ENCODE measurements at places on chromosomes 11 and 22.
A peak's percentile ranks its signal among the peaks of the same experiment; 100 is the strongest.

GRCh38 chr11:45100339-45100738, 46.1 kb upstream of the PRDM11 start:
- DNase-seq: no peak

- no peak for DNase-seq
Measured at GRCh38 chr22:30307041-30307574, 17.8 kb upstream of the CASTOR1 start.

- no peak for DNase-seq
Measured at GRCh38 chr11:129395432-129395831, 19.8 kb downstream of the BARX2 start.

- no peak for DNase-seq
Measured at GRCh38 chr22:49420651-49421050, 407.0 kb downstream of the BRD1 start.

DNA sequence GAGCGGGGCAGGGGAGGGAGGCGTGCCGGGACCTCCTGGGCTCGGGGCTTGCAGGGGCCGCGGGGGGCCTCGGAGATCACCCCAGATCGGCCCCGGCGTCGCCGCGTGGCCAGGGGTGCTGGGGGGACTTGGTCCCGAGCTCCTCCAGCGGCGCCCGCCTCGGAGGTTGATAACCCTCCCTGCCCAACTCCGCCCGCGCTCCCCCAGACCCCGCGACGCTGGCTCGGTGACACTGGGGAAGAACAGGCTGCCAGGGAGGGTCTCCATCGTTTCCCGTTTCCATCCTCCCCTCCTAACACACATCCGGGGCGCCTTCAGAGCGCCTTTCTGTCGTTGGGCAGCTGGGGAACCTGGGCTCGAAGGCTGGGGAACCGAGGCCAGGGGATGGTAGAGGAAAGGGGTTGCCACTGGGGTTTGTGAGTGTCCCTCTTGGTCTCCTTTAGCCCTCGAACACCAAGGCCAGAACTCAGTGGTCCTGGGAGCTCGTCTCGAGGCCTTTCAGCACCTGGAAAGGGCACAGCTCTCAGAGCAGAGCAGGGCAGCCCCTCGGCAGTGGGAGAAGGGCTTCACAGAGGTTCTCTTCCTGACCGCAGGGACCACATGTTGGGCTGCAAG, 431 bp downstream of the SLC37A2 start:
- DNase-seq: no peak

DNA sequence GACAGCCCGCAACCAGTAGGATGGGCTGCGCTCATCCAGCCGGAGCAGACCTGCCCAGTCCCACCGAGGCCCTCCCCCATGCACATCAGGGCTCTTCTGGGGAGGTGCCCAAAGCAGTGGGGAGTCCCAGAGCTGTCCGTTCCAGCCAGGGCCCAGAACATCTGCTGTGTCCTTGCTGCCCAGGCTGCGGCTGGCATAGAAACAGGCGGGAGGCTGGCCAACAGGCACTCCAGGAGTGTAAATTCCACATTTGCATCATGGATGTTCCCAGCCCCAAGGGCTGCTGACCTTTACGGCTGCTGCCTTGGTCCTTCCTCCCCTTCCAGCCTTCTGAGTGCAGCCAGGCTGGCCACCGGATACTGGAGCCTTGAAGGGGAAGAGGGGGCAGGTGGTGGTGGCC, 30.0 kb upstream of the SYT7 start:
- no peak for DNase-seq

- DNase-seq: no peak
Measured at GRCh38 chr11:124752471-124753102, 532 bp upstream of the VSIG2 start.

GRCh38 chr11:85772695-85773094, 38.2 kb downstream of the SYTL2 start:
- DNase-seq: no peak

- no peak for DNase-seq
Measured at GRCh38 chr11:45927684-45928413, 5.4 kb downstream of the LARGE2 start.

DNA sequence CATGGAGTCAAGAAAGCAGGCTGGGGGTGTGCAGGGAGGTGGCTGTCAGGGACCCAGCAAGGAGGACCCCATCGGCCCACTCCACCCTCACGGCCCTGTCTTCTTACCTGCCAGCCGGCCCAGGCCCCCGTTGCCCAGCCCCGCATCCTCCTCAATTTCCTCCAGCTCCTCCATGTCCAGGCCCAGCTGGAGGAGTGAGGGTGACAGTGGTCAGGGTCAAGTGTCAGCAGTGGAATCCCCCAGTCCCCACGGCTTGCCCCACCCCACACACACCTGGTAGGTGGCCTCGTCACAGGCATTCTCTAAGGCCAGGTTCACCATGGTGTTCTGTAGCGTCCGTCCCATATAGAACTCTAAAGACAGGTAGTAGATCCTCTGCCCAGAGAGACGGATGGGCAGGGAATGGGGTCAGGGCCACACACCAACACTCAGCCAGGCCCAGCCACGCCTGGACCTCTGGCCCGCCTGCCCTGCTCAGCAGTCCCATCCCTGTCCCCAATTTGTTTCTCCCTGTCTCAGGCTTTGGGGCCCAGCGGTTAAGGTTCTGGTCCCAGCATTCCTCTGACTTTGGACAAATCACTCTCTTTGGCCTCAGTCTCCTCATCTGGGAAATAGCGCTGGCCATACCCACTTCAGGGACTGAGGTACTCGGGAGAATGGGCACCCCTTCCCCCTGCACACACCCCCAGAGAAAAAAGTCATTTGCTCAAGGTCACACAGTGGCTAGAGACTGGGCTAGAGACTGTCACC, 1.3 kb downstream of the PYGM start:
- no peak for DNase-seq

DNA sequence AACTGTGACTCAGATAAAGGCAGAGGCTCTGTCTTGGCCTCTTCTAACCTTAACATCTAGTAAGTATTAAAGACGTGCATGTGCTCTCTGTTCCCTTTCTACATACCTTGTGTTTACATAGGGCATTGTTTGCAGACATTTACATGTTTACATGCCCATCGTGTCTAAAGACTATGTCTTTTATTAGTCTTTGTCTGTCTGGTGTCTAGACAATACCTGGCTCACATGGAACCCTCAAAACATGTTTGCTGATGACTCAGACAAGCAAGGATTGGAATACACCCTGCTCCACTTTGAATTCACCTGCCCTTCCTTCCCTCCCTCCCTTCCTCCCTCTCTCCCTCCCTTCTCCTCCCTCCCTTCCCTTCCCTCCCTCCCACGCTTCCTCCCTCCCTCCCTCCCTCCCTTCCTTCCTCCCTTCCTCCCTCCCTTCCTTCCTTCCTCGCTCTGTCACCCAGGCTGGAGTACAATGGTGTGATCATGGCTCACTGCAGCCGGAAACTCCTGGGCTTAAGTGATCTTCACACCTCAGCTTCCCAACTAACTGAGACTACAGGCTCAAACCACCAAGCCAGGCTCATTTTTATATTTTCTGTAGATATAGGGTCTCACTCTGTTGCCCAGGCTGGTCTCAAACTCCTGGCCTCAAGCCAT, 23.7 kb upstream of the SORL1-AS1 start:
- DNase-seq: no peak

- no peak for DNase-seq
Measured at GRCh38 chr22:37258005-37258752, 14.1 kb upstream of the RAC2 start.

DNA sequence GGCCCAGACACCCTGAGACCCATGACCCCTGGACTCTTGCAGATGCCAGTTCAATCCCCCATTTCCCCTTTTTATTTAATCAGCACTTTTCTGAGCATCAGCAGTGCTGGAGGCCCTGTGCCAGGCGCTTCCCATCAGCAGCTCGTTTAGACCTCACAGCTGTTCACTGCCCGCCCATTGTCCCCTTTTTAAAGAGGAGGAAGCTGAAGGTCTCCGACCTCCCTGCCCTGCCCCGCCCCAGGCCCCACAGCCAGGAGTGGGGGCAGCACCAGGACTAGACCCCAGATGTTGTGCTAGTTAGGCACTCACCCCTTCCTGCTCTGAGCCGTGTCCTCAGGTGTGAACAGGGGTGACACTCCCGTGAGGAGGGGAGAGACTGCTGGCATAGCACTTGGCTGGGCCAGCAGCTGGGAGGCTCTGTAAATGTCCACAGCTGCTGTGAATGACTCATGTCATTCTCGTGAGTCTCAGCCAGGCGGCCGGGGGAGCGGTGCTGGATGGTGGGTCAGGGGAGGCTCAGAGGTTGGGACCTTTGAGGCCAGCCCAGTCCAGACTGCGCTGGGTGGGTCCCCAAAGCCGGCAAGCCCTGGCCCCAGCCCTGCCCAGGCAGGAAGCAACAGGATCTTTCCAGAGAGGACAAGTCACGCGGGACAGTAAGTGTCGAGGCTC, 19.9 kb downstream of the EMID1 start:
- no peak for DNase-seq

DNA sequence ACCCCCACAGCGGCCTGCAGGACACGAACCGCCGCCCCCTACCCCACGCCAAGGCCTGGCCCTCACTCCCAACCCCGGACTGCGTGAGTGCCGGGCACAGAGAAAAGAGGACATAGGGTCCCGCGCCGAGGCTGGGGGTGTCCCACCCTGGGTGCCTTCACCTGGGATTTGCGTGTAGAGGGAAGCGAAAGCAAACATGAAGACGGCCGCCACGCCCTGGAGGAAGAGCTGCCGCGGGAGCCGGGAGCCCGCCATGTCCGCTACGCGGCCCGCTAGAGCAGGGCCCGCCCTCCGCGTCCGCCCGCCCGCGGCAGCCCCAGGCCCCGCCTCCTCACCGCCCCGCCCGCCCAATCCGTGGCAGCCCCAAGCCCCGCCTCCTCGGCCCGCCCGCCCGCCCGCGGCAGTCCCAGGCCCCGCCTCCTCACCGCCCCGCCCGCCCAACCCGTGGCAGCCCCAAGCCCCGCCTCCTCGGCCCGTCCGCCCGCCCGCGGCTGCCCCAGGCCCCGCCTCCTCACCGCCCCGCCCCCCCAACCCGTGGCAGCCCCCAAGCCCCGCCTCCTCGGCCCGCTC, at the start of gene LMF2:
TSS of gene LMF2 (minus strand) at position 282 of the 570 bp plus-strand sequence. CDS start at position 255, 27 bp downstream.
- peak; percentile 95 for DNase-seq

DNA sequence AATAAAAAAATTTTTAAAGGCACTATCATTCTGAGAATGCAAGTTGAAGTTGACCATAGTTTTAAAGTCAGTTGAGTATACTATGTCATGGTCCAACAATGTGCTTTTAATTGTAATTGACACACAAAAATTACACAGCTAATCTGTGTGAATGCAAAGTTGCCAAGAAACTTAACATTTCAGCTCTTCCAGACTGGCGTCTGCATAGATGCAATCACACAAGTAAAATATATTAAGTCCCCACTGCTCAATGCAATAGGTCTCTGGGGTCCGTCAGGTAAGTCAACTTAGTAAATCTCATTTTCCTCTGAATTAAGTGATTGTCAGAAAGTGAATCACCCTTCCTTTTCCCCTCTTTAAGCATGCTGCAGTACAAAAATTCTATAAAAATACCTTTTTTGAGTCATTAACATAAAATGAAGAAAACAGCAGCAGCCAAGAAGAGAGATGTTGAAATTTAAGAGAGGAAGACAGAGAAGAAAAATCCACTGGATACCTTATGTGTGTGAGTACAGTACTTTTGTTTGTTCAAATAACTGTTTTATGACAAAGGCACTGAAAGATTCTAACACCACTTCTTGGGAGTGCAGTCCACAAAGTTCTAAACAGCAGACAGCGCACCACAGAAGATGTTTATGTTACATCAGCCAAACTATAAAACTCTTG, 5.1 kb downstream of the FZD4 start:
- no peak for DNase-seq

DNA sequence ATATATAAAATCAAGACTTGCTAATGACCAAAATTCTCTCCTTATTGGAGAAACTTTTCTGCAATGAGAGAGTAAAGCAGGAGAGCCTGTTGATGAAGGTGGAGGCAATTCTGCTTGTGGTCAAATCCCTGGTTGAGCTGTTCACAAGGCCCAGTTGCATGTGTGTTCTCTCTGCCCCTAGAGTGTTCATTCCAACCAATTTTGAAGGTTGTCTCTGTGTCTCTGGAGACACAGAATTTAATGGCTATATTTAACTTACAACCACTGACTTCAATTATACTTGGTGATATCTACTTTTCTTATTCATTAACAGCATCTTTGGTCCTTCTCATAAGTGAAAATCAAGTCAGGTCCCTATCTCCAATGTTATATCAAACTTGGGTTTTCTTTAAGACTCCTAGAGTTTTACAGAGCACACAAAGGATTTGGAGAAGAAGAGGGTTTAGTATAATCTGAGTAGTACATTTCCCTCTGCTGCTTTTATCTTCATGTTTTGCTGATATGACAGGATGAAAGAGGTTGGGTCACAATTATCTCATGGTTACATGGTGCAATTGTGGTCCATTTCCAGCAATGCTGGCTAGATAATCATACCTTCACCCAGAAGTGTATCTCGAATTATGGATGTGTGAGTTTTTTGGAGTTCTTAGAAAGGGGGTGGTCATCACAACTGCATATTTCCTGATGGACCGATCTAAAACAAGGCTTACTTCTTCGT, 4.0 kb downstream of the OOSP4A start:
- DNase-seq: no peak

DNA sequence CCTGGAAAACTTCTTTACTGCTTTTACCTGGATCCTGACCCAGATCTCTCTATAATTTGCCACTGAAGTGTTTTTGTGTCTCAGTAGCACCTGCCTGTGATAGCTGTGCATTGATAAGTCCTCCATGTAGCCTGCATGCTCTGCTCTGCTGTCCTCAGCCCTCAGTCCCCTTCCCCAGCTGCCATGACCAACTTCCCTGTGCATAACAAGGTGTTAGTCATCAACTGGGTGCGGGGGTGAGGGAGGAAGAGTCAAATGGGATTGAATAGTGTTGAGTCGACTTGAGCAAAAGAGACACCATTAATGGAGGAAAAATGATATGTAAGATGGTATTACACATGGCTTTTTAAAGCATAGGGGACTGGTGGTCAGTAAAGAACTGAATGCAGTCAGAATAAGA, 92.2 kb upstream of the PLET1 start:
- no peak for DNase-seq

GRCh38 chr11:119899997-119900396, 171.0 kb upstream of the NECTIN1 start:
- DNase-seq: no peak

DNA sequence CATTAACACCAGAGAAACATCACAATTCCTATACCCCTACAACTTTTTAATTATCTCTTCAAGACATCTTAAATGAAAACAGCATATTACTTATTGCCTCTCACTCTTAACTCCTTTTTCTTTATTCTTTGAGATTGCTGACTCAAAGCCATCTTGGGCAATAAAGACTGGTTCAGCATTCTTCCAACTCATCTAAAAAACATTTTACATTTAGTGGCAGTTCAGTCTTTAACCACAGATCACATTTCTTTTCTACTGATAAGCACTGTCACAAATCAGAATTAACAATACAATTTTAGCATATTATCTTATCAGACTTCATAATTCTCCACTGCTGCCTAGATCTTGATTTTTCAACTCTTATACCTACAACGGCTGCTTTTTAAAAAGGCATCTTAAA, 34.0 kb downstream of the SIK3 start:
- DNase-seq: no peak

DNA sequence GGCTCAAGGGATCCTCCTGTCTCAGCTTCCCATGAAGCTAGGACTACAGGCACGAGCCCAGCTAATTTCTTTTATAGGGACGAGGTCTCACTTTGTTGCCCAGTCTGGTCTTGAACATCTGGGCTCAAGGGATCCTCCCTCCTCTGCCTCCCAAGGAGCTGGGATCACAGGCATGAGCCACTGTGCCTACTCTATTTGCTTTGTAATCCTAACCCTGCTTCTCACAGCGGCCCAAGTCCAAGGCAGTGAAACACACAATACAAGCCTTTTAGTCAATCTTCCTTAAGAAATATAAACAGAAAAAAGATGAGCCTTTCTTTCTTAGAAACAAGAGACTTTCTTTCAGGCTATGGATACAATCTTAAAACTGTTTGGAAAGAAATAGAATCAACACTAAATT, 115.2 kb upstream of the SORL1-AS1 start:
- no peak for DNase-seq
